ENCODE measurements at places on chromosomes 12 and 14.

DNA sequence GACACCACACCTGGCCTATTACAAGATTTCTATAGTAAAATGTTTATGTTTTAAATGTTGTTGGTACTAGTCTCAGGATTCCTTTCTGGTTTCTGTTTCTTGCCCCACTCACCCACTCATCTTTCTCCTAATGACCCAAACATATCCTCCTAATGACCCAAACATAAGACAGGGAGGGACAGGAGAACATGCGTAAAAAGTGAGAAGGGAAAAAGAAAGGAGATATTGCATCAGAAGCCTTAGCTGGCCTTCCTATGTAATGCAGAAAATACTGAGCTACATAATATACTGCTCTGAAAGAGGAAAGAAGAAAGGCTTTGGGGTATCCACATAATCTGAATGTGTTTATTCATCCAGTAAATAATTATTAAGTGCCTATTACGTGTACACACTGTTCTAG, 104.6 kb upstream of the GPHB5 start:
- no peak for DNase-seq

- DNase-seq, result no peak
Measured at GRCh38 chr12:110669193-110669502, 19.8 kb downstream of the HVCN1 start.

- peak; percentile 74 for DNase-seq
Measured at GRCh38 chr14:98952593-98953350, 319.2 kb downstream of the BCL11B start.

GRCh38 chr14:66139432-66139831, 346.7 kb upstream of the CCDC196 start:
- DNase-seq, result no peak

DNA sequence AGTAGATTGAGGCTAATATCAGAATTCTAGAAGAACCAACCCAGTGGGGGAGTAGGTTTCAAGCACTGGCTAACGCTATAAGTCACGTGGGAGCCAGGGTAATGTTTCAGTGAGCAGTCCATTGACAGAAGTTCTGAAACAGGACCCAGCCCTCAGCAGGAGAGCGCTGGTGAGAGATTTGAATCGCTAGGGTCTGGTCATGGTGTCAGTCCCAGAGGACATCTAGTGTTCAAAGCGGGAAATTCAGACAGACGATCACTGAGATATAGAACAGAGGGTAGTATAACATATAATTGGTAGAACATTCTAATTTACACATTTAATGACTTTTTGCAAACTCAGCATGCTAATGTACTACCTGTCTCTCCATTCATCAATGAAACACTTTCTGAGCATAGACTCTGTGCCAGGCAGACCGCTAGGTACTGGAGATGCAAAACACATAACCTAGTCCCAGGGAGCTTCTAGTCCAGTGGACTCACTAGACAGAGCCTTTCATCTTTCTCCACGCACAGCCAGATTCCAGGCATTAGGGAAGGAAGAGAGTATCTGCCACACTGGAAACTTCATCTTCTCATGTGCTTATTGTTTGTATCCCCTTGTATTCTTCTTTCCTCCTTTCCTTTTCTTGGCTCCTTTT, 35.4 kb upstream of the RNASE3 start:
- DNase-seq, result peak; percentile 58

- peak; percentile 72 for DNase-seq
Measured at GRCh38 chr14:75283162-75283832, 4.7 kb downstream of the FOS start.

DNA sequence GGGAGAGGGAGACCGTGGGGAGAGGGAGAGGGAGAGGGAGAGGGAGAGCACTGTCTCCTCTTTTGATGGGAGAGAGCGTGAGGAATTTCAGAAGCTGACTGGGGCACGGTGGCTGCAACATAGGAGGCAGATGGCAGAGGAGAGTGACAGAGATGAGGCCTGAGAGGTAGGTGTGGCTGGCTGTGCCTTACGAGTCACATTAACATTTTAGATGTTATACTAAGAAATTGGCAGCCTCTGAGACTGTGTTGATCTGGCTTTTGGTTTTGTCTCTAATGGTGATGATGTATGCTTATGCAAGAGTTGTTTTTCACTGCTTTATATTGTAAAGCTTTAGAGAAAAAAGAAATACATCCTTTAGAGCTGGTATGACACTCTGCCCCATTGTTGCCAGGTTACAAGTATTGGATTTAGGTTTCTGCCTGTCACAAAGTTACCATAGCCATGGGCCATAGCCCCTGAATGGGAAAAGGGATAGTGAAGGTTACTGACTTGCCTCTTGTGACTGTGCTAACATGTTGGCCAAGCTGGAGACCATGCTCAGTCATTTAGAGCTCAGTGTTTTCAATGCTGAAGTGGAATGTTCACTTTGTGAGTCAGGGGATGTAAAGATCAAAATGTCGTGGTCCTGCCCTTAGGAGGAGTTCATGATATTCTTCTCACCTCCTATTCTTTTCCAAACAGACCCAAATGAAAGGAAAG, 186.2 kb downstream of the SYNE2 start:
- peak; percentile 29 for DNase-seq

- no peak for DNase-seq
Measured at GRCh38 chr14:57865066-57865402, 858 bp downstream of the SLC35F4 start.

GRCh38 chr14:50531595-50532501, 521 bp downstream of the MAP4K5 start:
- peak; percentile 31 for DNase-seq

GRCh38 chr12:25715102-25715501, 162.0 kb upstream of the LMNTD1 start:
- DNase-seq, result peak; percentile 66

GRCh38 chr12:42332301-42333285, 6.6 kb downstream of the PPHLN1 start:
- DNase-seq, result peak; percentile 48

DNA sequence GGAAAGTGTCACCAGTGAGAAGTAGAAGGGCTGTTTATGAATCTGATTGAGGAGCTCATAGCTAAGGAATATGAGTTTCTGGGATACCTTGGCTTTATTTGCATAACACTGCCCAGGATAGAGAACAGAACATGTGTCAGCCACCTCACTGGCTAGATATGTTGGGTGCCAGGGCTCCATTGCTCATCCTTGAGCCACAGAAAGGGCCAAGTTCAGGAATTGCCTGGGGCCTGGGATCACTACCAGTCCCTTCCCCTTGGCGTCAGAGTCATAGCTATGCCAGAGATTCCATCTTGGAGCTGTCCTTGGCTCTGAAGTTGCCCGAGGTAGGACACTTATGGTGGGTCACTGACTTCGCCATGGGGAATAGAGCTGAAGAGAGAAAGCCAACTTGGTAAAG, 49.0 kb downstream of the IFT43 start:
- DNase-seq, result no peak

DNA sequence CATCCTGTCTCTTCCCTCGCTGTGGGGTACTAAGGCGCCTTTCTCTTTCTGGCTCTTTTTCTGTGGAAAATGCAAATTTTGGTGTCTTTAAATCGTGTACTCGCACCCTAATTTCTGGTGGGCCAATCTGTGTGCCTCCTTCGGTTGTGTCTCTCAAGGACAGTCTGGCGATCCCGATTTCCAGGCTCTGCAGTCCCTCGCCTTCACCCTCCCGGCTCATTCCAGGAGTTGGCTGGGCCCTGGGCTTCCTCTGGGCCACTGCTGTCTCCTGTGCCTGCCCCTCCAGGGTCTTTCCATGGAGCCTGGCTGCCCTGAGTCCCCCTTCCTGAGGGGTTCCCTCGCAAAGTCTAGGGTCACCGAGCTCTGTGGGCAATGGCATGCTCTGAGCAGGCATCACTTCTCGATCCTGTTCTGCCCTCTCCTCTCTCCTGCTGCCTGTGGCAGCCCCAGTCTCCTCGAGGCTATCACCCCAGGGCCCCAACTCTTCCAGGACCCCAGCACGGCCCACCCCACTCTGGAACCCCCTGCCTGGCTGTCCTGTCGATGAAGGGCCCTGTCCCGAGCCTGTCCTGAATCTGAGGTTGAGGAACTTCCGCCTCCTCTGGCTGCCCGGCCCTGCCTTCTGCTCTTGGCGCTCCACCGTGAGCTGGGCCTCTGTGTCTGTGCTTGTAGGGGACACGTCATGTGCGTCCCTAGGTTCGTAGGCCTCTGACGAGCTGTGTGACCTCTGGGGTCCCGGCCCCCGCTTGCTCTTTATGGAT, 24.1 kb downstream of the AHNAK2 start:
- DNase-seq, result no peak

GRCh38 chr12:15163030-15163976, 57.9 kb downstream of the RERG start:
- no peak for DNase-seq

- DNase-seq, result no peak
Measured at GRCh38 chr14:54627219-54627539, 60.3 kb downstream of the SAMD4A start.

GRCh38 chr14:91996948-91997371, 42.9 kb downstream of the TRIP11 start:
- peak; percentile 97 for DNase-seq

GRCh38 chr12:82523996-82524395, 162.7 kb upstream of the TMTC2 start:
- DNase-seq, result no peak

- no peak for DNase-seq
Measured at GRCh38 chr14:63966407-63966806, 113.6 kb downstream of the SYNE2 start.

DNA sequence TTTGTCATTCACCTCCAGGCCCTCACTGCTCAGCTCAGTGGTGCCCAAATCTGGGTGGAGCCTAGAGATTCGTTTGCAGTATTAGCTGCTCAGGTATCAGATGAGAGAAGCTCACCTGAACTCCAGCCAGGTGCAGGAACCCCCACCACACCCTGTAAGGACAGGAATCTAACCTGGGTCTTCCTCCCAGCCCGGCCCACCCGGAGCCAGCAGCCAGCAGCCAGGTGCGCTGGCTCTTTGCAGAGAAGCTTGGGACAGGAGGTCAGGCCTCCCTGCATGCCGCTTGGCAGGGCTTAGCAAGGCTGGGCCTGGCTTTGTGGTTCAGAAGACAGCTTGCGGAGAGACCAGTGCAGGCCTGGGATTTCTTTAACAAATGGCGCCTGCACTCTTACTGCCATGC, 125.6 kb upstream of the MYL2 start:
- no peak for DNase-seq

All from AG10803 (cell line).